Suppressor macrophage treated with lipopolysaccharide for 4 hours (primary cell): ENCODE measurements at places on chromosomes 5 and 9.

GRCh38 chr9:136267261-136268111, 21.9 kb upstream of the QSOX2 start:
- peak; percentile 91 for DNase-seq

DNA sequence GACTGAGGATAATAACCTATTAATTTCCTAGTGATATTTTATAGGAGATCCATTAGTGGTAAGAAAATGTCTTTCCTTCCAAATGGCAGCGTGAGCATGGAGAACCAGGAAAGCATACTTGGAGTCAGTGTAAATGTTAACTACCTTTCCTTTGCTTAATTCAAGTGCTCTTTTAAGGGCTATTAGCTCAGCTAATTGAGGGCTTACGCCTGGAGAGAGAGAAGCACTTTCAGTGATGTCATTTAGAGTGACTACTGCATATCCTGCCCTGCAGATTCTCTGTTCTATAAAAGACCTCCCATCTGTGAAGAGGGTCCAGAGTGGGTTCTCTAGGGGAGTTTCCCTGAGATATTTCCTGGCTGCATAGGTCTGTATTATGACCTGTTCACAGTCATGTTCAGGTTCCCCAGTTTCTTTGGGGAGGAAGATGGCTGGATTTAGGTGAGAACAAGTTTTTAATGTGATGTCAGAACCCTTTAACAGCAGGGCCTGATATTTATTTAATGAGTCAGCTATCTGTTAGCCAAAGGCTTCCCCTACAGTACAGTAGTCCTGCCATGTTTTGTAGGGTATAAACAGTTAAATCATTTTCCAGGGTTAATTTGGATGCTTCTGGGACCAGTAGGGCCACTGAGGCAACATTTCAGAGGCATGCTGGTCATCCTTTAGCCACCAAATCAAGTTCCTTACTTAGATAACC, 89.6 kb downstream of the TRIM36 start:
- no peak for DNase-seq

DNA sequence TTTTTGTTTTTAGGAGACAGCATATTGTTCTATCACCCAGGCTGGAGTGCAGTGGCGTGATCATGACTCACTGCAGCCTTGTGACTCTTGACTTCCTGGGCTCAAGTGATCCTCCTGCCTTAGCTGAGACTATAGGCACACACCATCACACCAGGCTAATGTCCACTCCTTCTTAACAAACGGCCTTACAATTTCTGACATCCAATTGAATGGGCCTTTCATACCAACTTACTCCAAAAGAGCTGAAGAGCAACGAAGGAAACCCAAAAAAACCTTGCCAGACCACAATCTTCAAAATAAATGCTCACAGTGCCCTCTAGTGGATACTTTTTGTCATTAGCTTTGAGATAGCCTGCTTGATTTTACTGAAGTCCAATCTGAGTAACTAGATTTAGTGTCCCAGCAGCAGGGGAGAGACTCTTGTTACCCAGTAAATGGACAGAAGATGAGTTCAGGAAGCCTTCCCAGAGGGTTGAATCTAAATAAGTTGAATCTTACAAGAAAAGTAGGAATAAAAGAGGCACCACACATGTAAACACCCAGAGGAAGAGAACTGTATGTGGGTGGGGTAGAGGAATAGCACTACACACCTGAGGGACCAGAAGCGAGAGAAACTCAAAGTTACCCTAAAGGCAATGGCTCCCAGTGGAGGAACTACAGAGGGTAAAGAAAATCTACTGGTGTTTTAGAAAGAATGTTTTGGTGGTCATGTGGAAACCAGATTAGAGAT, 9.3 kb downstream of the ZNF622 start:
- DNase-seq: peak; percentile 75

- DNase-seq: no peak
These were observed 336.6 kb upstream of the DAB2 start for GRCh38 chr5:39761199-39761950.

- DNase-seq: no peak
These were observed 223.2 kb downstream of the CACNA1B start for GRCh38 chr9:138100711-138101350.

- DNase-seq: no peak
These were observed 22.6 kb downstream of the CCNJL start for GRCh38 chr5:160289721-160290120.
